HCT116 (cell line): ENCODE measurements at places on chromosomes 5 and 9. TPM values are rescaled to one million over a fixed set of nuclear protein-coding genes. Genes with fewer than 3 reads are reported as not detected.

The PCDHA7 gene
- not detected for total RNA-seq

The RASGEF1C gene
- 1.2 TPM for total RNA-seq

GRCh38 chr9:123475407-123475806 is 119.4 kb downstream of the CRB2 start:
- H3K4me3 ChIP-seq, result no peak overlapping the region
- no peak overlapping the region for H3K27ac ChIP-seq
- H3K27me3 ChIP-seq, result no peaks in the 10 kb centered on the region
- no peaks in the 10 kb centered on the region for H3K4me1 ChIP-seq
- H3K36me3 ChIP-seq, result no peaks in the 10 kb centered on the region
- DNase-seq, result no peak

GRCh38 chr9:114493521-114494184 is 11.6 kb downstream of the WHRN start:
- H3K4me1 ChIP-seq, result no peaks in the 10 kb centered on the region
- H3K27me3 ChIP-seq, result no peaks in the 10 kb centered on the region
- H3K4me3 ChIP-seq, result no peak overlapping the region

- no peak overlapping the region for H3K27ac ChIP-seq
- H3K27me3 ChIP-seq, result no peaks in the 10 kb centered on the region
- H3K4me3 ChIP-seq, result no peak overlapping the region
- DNase-seq, result no peak
- H3K4me1 ChIP-seq, result peaks cover 3% of the 10 kb centered on the region; the same call in 1 of the 2 replicates
Measured at GRCh38 chr5:150068472-150068871, 17.9 kb downstream of the CSF1R start.

The SPINK6 gene
- not detected for total RNA-seq

- H3K4me3 ChIP-seq, result peak overlapping the region; percentile 44
- peak; percentile 54 for DNase-seq
- H3K36me3 ChIP-seq, result no peaks in the 10 kb centered on the region
- no peak overlapping the region for H3K27ac ChIP-seq
- H3K4me1 ChIP-seq, result peaks cover 26% of the 10 kb centered on the region
Measured at GRCh38 chr5:136020383-136021015, 8.3 kb upstream of the TGFBI start.

The PCDHA3 gene
- total RNA-seq, result not detected

GRCh38 chr5:96324708-96325107 is 108.3 kb downstream of the PCSK1 start:
- H3K4me3 ChIP-seq, result no peak overlapping the region
- DNase-seq, result peak; percentile 56
- H3K27me3 ChIP-seq, result no peaks in the 10 kb centered on the region
- no peaks in the 10 kb centered on the region for H3K36me3 ChIP-seq
- H3K4me1 ChIP-seq, result peaks cover 28% of the 10 kb centered on the region

GRCh38 chr9:114364134-114365041 is 23.4 kb downstream of the AKNA start:
- DNase-seq, result no peak
- H3K27me3 ChIP-seq, result no peaks in the 10 kb centered on the region
- H3K4me3 ChIP-seq, result no peak overlapping the region
- no peaks in the 10 kb centered on the region for H3K4me1 ChIP-seq
- H3K36me3 ChIP-seq, result no peaks in the 10 kb centered on the region; the same call in 1 of the 2 replicates

The PCDHGB3 gene
- 0.10 TPM for total RNA-seq

- no peak overlapping the region for H3K27ac ChIP-seq
- no peak for DNase-seq
- H3K36me3 ChIP-seq, result no peaks in the 10 kb centered on the region
- no peak overlapping the region for H3K4me3 ChIP-seq
- no peaks in the 10 kb centered on the region for H3K27me3 ChIP-seq
- no peaks in the 10 kb centered on the region for H3K4me1 ChIP-seq
Measured at GRCh38 chr9:138070815-138071214, 193.2 kb downstream of the CACNA1B start.

DNA sequence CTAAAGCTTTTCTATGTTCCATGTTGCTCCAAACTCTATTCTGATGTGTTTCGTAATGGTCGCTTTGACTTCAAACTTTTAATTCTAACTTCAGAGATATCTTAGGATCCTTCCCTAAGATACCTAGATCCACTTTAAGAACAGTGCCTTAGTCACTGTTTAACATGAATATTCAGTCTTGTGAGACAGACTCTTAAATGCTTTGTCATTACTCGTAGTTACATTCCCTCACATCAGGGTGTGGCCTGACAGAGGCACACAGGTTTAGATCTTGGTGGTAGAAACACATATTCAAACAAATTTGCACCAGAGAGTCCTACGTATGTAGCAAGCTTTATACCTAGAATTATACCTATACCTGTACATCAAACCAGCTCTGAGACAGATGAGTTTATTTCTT is 687.0 kb upstream of the C9orf72 start:
- DNase-seq, result no peak
- H3K4me3 ChIP-seq, result no peak overlapping the region
- no peaks in the 10 kb centered on the region for H3K27me3 ChIP-seq
- no peak overlapping the region for H3K27ac ChIP-seq
- H3K36me3 ChIP-seq, result no peaks in the 10 kb centered on the region
- H3K4me1 ChIP-seq, result no peaks in the 10 kb centered on the region

The RORB gene
- total RNA-seq, result 0.02 TPM

DNA sequence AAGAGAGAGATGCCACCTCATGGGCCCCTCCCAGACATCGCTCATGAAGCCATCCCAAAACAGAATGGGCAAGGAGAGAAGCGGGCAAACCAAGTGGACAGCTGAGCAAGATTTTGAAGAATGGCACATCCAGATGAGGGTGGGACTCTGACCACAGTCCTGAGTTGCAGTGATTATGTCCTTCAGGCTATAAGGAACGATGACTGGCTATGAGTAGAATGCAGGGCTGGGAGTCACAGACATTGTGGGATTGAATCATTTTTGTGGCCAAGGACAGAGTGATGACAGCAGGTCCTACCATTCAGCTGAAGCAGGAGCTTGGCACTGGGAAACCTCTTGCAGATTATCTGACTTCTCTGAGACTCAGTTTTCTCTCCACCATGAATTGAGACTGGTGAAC is 245.7 kb upstream of the SLC30A5 start:
- no peak overlapping the region for H3K4me3 ChIP-seq
- H3K27me3 ChIP-seq, result no peaks in the 10 kb centered on the region
- no peak for DNase-seq
- H3K27ac ChIP-seq, result no peak overlapping the region

DNA sequence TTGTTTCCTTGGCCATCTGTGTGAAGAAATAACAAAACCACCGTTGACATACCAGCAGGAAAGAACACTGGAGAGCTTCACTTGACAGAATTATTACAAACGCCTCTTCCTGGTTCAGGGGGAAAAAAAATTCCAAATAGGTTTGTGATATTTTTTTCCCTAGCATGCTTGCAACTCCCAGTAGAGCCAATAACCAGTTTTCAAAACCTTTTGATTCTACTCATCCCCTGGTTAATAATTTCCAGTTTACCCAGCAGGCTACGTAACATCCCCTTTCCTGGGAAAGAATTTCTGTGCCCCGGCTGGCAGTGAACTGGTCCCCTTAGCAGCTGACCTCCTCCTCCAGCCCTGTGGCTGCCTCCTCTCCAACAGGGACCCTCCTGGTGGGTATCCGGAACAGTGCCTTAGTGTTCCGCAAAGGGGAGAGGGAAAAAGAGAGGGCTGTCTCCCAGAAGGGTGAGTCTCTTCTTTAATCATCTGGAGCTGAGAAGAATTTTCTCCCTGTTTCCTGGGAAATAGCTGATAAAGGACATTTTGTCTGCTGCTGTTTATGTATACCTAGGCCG is 72.8 kb upstream of the BOD1 start:
- no peaks in the 10 kb centered on the region for H3K36me3 ChIP-seq
- no peak overlapping the region for H3K27ac ChIP-seq
- no peak overlapping the region for H3K4me3 ChIP-seq
- DNase-seq, result no peak
- H3K27me3 ChIP-seq, result no peaks in the 10 kb centered on the region
- no peaks in the 10 kb centered on the region for H3K4me1 ChIP-seq

The CNTRL gene
- total RNA-seq, result 13.4 TPM

- H3K4me3 ChIP-seq, result no peak overlapping the region
- H3K4me1 ChIP-seq, result no peaks in the 10 kb centered on the region
- H3K27me3 ChIP-seq, result no peaks in the 10 kb centered on the region
- no peak overlapping the region for H3K27ac ChIP-seq
- no peak for DNase-seq
Measured at GRCh38 chr9:94971378-94972131, 245.1 kb downstream of the AOPEP start.

DNA sequence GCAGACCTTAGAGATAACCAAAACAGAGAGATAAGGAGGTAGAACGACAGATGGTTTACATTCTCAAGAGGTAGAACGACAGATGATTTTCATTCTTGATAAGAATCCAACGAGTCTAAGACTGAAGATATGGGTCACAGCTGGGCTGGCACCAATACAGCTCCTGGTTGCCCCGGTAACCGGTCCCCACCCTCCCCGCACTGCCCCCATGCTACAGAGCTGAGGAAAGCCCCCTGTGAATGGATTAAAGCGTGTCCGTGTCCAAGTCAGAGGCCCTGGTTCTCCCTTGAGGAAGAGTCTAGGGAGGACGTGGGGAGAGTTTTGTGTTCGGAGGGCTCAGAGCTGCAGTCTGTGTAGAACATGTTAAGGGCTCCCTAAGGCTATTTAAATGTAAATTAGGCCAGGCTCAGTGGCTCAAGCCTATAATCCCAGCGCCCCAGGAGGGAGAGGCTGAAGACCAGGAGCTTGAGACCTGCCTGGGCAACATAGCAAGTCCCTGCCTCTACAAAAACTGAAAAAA is 8.1 kb downstream of the IDNK start:
- no peak overlapping the region for H3K4me3 ChIP-seq
- no peaks in the 10 kb centered on the region for H3K27me3 ChIP-seq
- no peak for DNase-seq
- no peak overlapping the region for H3K27ac ChIP-seq
- H3K36me3 ChIP-seq, result 0 out of 2 replicates have a peak, but pooled peaks cover 3% of the 10 kb centered on the region
